DMS53 (cell line): ENCODE measurements at places on chromosomes 11 and 22.

- DNase-seq: no peak
Measured at GRCh38 chr22:30876915-30877553, 91.5 kb downstream of the MORC2 start.

DNA sequence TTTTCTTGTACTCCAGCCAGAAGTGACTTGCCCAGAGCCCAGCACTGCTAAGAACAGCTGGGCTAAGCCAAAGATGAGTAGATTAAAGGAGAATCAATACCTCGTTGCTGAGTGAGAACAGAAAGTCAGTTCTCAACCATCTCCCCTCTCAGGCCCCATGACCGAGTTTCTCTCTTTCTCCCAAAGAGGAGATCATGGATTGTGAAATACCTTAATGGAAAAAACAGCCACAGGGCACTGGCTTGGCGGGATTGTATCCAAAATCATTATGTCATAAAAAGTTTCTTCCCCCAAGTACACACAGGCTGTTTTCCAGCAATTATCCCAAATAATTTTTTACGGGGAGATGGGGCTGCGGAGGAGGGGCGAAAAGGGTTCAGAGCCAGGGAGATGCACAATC lies 111.8 kb upstream of the TMEM45B start:
- DNase-seq: no peak

- peak; percentile 36 for DNase-seq
Measured at GRCh38 chr11:44483919-44484610, 81.4 kb upstream of the CD82 start.

DNA sequence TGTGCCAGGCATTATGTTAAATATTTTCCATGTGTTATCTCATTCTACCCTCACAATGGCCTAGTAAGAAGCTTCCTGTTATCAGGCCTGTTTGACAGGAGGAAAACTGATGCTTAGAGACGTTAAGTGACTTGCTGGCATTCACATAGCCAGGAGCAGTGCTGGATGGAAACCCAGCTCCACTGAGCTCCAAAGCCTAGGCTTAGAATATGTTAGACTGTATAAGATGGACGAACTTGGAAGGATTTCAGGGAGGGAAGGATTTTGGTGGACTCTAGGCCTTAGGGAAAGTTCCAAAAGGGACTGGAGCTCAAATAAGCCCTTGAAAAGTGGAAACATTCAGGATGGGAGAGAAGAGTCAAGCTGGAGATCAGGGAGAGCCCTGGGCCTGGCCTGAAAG lies 2.1 kb downstream of the CD44 start:
- no peak for DNase-seq

- no peak for DNase-seq
Measured at GRCh38 chr11:122317305-122317704, 201.3 kb upstream of the BLID start.

- peak; percentile 54 for DNase-seq
Measured at GRCh38 chr22:46018859-46019258, 41.9 kb upstream of the WNT7B start.

GRCh38 chr11:130181295-130182272 lies 22.0 kb downstream of the ST14 start:
- DNase-seq: peak; percentile 98

GRCh38 chr11:44537679-44538078 lies 27.8 kb upstream of the CD82 start:
- DNase-seq: no peak

GRCh38 chr11:3933165-3933628 lies 77.7 kb downstream of the STIM1 start:
- no peak for DNase-seq

DNA sequence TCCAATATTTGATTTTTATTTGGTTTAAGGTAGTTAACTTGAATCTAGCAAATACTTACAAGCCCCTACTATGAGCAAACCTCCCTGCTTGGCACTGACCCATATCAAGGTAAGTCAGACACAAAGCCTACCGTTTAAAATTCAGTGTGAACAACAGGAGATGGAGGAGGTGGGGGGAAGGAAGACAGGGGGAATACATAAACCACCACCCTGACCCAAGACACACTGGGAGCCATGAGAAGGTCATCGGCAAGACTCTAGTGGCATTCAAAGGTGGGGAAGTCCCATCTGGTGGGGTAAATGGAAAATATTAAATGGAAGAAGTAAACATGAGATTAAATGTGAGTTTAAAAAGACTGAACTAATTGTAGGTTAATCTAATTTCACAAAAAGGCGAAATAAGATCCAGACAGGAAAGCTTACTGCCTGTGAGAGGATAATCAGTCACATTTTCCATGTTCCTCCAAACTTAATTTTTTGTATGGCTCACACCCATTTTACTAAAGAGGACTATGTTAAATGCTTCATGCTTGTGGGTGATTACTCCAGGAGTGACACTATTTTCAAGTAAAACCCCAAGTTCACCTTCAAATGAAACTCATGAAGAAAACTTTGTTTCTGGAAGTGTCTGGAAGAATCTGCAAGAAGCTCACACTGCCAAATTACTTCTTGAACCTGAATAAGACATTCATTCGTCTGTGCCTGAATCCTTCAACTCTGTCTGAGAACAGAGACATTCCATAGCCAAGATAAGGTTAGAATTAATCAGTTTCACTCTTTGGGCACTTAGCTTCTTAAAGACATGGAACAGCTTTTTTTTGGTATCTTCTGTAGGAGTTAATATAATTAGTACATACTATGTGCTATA lies 51.7 kb downstream of the PITPNB start:
- no peak for DNase-seq

DNA sequence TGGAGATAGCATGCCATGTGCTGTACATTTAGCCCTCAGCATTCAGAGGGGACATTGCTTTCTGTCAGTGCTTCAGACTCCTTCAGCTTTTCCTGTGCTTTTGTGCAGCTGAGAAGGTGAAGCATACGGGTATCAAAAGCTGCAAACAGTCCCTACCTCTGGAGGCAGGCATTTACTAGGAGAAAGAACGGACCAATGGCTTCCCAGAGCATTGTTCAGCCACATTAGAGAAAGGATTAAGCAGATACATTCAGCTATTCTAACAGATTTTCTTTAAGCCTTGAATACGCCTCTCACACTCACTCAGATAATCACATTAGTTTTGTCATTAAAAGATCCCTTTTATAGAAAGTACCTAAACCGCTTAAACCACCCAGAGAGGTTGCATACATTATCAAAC lies 80.7 kb upstream of the FAM181B start:
- DNase-seq: no peak

DNA sequence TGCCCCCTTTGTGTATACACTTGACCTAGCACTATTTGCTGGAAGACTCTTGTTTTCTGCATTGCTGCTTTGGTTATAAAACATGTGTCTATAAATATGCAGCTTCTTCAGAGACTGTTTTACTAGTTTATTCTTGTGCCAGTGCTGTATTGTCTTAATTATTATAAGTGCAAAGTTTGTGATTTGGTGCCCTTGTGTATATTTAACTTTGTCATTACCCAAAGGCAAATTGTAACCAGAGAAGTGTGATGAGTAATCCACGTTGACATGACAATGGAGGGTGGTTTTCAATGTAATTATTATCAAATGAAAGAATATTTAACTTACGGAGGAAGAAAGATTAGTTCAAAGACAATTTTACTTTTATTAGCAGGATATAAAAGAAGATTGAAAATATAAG lies 75.0 kb upstream of the PRODH start:
- DNase-seq: peak; percentile 14

DNA sequence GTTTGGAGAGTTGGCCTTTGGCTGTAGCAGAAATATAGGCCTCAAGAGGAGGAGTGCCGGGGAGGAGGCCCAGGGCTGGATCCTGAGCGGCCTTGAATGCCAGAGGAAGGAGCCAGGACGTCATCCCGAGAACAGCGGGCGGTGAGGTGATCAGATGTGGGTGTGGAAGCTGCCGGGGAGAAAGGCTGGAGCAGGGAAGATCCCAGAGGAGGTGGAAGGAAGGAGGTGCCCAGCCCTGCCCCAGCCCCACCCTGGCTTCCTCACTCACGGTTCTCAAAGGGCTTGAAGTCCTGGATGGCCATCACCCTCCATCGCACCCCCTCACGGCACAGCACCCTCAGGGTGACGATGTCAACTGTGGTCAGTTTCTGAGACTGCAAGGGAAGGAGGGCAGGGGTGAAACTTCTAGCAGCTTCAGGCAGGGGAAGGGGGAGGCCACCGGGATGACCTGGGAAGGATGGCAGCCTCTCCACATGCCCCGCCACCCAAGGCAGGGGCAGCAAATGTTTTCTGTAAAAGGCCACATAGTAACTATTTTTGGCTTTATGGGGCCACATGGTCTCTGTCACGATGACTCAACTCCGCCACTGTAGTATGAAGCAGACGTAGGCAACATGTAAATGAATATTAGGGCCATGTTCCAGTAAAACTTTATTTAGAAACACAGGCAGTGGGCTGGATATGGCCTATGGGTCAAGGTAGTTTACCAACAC lies 10.7 kb downstream of the IL2RB start:
- DNase-seq: no peak

DNA sequence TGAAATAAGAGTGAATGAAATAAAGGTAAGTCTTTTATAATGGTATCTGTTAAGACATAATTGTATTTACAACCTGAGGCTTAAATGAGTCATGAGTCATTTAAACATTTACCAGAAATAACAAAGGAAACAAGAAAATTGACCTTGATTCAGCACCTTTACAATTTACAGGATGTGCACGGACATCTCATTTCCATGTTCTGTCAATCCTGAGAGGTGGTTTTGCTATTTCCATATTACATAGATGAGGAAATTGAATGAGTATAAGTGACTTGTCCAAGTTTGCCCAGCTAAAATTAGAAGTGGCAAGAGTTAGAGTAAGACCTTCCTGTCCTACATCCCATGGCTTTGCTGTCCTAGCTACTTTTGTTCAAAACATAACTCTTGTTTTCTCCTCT lies 89.1 kb downstream of the TRIM44 start:
- DNase-seq: peak; percentile 27

- peak; percentile 47 for DNase-seq
Measured at GRCh38 chr11:91981995-91982394, 242.6 kb upstream of the FAT3 start.

GRCh38 chr22:41523464-41524221 lies 20.6 kb downstream of the POLR3H start:
- no peak for DNase-seq

DNA sequence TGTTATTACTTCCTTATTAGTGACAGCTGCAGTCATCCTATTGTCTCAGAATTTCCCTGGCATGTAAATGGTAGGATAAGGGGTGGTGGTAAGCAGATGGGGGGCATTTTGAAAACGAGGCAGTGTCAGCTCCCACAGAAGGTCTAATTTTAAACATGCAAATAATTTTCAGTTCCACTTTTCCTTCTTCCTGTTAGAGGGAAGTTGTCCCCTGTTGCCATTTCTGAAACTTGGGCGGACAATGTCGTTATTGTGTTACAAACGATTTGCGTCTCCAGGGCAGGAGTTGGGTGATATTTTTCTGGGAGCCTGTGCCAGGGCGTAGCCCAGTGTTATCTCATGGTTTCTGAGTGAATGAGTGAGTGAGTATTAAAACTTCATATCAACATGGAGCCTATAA lies 7.4 kb downstream of the PTPRJ start:
- DNase-seq: no peak

- DNase-seq: peak; percentile 31
Measured at GRCh38 chr11:108895579-108896480, 231.0 kb downstream of the DDX10 start.

- peak; percentile 84 for DNase-seq
Measured at GRCh38 chr11:73295241-73295995, 12.7 kb upstream of the ARHGEF17 start.

GRCh38 chr22:37418627-37419369 lies 8.5 kb downstream of the ELFN2 start:
- peak; percentile 21 for DNase-seq

DNA sequence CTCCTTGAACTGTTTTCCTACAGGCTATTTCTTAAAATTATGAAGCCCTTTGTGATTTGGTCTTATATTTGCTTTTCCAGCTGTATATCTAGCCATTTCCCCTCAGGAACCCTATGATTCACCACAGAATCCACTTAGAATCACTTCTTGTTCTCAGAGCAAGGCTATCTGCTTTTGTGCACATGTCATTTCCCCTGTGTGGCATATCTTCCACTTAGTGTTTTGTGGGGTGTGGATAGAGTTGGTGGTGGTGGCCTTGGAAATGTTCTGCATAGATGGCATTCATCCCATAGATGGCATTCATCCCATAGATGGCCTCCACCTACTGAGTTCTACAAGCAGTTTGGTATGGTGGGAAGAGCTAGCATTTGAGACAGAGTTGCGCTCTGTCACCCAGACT lies 44.7 kb downstream of the SWAP70 start:
- no peak for DNase-seq

DNA sequence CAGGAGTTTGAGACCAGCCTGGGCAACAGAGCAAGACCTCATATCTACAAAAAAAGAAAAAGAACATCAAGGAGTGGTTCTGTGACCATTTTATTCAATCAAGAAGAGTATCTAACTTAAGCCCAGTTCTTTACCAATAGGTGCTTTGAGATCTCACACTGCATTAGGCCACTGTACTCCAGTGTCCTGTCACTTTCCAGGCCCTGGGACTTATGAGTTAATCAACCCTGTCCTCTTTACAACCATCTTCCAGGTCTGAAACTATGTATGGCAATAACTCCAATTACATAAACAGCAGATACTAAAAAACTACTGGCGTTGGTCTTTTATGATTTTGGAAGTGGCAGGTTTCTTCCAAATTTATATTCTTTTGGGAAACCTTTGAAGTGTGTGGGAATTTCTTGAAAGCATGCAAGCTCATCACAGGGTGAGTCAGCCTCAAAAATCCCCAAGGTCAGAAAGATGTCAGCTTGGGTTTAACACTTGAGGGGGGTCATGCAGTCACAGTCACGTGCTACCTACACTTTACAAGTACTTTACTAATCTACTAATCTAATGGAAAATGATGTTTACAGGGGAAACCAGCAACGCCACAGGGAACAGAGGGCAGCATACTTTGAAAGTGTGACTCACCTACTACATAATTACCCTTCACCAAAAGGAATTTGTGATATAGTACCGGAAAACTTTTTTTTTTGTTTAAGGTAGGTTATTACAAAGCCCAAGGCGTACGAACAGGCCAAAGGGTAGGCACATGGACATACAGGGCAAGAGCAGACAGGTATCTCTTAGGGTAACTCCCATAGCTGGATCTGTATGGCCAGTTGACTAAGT lies 15.6 kb downstream of the PISD start:
- DNase-seq: no peak

DNA sequence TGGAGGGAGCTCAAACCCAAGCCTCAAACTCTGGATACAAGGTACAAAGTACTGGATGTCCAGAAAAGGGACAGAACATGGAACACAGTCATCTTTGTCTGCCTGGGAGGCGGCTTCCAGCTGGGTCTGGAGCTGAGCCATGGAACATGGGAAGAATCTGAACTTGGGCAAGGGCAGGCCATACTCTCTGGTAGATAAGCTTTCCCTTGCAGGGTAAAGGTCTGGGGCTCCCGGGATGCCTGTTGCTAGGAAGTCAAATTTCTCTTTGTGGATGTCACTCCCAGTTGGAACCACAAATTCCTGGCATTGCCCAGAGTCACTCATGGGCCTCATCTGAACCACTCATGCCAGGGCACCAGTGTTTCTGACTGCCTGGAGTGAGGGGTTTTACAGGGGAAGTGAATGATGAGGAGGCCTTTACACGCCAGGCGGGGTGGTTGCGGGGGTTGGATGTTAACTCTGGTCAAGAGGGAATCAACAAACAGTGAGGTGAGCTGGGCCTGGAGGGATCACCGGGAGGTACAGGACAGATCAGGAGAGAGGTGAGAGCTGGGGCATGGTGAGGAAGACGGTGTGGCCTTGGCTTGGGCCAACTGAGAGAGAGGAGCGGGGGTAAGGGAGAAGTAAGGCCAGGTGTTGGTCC lies 5.7 kb downstream of the FTH1 start:
- no peak for DNase-seq
